Osteocyte (in vitro differentiated cells): ENCODE measurements at places on chromosomes 5 and 9. TPM values are rescaled to one million over a fixed set of nuclear protein-coding genes. Genes with fewer than 3 reads are reported as not detected.

The HRH2 gene
- not detected in 2 replicates for total RNA-seq

The FAM163B gene
- total RNA-seq, result not detected in 2 replicates

The STC2 gene
- 334 and 341 TPM in 2 replicates for total RNA-seq

The PCDHB14 gene
- 8.8 and 9.0 TPM in 2 replicates for total RNA-seq

The PCDHGA2 gene
- total RNA-seq, result 0.21 TPM in 1 of 2 replicates, not detected in the other

The ANKRD18B gene
- 13.8 and 15.3 TPM in 2 replicates for total RNA-seq

The LEAP2 gene
- total RNA-seq, result 0.78 and 0.91 TPM in 2 replicates

The FBXW5 gene
- total RNA-seq, result 84.4 and 93.0 TPM in 2 replicates

The TNC gene
- 75.1 and 81.8 TPM in 2 replicates for total RNA-seq

The OR1L8 gene
- not detected in 2 replicates for total RNA-seq

The RGS7BP gene
- total RNA-seq, result not detected in 2 replicates

The SOX30 gene
- not detected in 2 replicates for total RNA-seq

The ARPC5L gene
- total RNA-seq, result 22.5 and 22.8 TPM in 2 replicates

The PCDHGB2 gene
- 0.50 and 0.59 TPM in 2 replicates for total RNA-seq

The ENHO gene
- 0.86 and 1.0 TPM in 2 replicates for total RNA-seq

The PCDHB8 gene
- 0.81 and 1.1 TPM in 2 replicates for total RNA-seq

The CAMK2A gene
- total RNA-seq, result not detected in 2 replicates

The CNTNAP3 gene
- total RNA-seq, result 27.2 and 30.4 TPM in 2 replicates

The PDE8B gene
- 2.0 and 2.5 TPM in 2 replicates for total RNA-seq

The OR1J2 gene
- not detected in 2 replicates for total RNA-seq

The TPPP gene
- 0.13 and 0.16 TPM in 2 replicates for total RNA-seq

The TRPM6 gene
- not detected in 2 replicates for total RNA-seq

The ANKRD20A1 gene
- total RNA-seq, result 0.42 and 1.7 TPM in 2 replicates

The SV2C gene
- 0.05 TPM in 1 of 2 replicates, not detected in the other for total RNA-seq

The BAAT gene
- 0.13 TPM in 1 of 2 replicates, not detected in the other for total RNA-seq

The PCDHA9 gene
- 1.7 and 1.8 TPM in 2 replicates for total RNA-seq

The FOCAD gene
- total RNA-seq, result 38.4 and 47.7 TPM in 2 replicates

The TTF1 gene
- 11.3 and 12.7 TPM in 2 replicates for total RNA-seq

The ABCA1 gene
- 49.5 and 51.1 TPM in 2 replicates for total RNA-seq

The FGFR4 gene
- total RNA-seq, result 1.1 and 1.7 TPM in 2 replicates

The GFRA3 gene
- total RNA-seq, result 0.18 TPM in 1 of 2 replicates, not detected in the other

The ADGRV1 gene
- total RNA-seq, result 0.89 and 0.99 TPM in 2 replicates
